ENCODE measurements at places on chromosomes 16 and 17.

DNA sequence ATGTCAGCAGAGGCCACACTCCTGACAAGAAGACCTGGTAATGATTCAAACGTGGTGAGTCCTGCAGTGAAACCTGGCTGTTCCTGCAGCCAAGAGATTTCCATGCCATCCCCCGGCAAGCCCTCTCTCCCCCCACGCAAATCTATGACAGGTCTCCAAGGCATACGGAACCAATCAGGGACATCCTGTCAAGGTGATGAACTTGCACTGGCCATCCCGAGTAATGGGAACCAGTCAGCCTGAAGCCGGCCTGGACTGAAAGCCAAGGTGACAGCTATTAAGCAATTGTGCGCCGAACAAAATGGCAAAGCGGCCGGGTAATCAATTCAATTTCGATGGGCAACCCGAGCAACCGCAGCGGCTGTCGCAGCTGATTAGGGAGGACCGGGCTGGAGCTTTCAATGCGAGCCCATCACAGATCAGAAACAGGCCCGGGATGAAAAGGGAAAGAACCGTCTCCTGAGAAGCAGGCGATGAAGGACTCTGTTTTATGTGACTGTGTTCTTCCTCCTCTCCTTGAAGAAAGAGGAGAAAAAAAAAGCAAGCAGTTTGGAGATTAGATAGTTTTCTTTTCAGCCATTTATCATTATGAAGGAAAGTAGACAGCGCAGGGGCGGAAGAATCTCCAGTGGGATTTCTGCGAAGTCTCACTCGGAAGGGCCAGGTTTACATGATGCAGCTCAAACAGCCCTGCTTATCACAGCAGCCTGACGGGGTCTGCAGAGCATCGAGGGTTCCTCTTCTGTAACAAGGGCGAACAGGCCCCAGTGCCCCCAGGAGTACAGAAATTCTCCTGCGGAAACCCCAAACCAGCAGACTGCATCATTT, 35.2 kb downstream of the TBX4 start:
- DNase-seq = no peak

- no peak for DNase-seq
These were observed 46.6 kb upstream of the ERN1 start for GRCh38 chr17:64176556-64176955.

DNA sequence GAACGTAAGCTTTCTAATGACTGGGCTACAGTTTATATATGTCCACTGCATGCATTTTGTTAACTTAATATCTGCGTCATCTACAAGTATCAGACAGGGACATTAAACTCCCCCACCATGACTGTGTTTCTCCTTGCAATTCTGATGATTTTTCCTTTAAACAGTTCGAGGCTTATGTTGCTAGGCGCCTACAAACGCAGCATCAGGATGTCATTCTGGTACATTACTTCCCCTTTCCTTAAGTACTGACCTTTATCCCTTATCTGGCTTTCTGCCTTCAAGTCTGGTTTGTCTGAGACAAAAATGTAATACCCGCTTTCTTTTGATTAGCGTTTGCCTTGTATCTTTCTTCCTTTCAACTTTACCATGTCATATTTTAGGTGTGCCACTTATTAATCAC, 362.4 kb downstream of the SLC39A11 start:
- DNase-seq = no peak

GRCh38 chr17:34847938-34848337, 113.3 kb downstream of the CCT6B start:
- no peak for DNase-seq

- no peak for DNase-seq
These were observed 22.2 kb downstream of the CFAP52 start for GRCh38 chr17:9598661-9599060.

DNA sequence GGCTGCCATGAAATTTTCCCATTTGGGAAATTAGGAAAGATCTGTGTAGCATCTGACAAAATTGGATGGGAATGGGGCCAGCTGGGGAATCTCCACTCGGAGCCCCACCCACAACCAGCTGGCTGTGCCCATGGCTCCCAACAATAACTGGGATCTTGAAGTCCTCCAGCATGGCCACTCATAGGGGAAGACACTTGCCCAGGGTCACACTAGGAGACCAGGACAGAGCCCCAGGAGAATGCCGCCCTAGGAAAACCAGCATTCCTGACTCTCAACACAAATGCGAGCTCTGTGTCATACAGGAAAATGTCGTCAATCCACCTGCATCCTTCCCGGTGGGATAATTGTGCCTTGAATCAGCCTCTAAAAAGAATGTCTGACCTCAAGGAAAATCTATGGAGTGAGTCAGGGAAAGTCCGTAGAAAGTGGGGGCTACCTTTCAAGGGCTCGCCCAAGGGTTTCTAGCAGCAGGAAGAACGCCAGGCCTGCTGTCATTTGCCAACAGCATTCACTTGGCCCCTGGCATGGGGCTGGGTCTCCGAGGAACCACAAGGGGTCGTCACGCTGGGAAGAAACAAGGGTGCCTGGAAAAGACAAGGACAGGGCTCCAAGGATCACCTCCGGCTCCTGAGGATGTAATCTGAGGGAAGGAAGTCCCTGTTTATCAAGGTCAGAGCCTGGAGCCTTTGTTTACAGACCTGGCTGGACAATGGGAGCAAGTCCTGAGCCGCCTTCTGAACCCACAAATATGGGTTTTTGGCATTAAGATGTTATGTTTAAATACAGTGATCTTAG, 15.9 kb downstream of the CDH5 start:
- no peak for DNase-seq

GRCh38 chr16:54651440-54652195, 279.0 kb upstream of the IRX5 start:
- no peak for DNase-seq

DNA sequence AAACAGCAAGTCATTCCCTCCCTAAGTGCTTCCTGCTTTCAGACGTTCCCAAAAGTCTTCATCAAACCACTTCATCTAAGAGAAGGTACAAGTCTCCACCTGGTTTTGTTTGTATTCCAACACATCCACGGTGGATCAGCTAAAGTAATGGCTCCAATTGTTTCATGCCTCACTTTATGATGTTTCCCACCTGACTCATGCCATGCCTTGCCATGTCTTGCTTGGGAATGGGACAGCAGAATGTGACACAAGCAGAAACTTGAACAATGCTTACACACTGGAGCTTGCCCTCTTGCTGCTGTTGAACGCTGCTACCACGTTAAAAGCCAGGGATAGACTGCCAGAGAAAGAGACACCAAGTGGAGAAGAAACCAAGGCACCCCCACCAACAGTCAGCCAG, 43.8 kb downstream of the MYH10 start:
- no peak for DNase-seq

GRCh38 chr17:69335058-69335457, 8.1 kb upstream of the ABCA5 start:
- DNase-seq = no peak

- DNase-seq = no peak
These were observed 14.7 kb upstream of the MYO15B start for GRCh38 chr17:75572713-75573539.

DNA sequence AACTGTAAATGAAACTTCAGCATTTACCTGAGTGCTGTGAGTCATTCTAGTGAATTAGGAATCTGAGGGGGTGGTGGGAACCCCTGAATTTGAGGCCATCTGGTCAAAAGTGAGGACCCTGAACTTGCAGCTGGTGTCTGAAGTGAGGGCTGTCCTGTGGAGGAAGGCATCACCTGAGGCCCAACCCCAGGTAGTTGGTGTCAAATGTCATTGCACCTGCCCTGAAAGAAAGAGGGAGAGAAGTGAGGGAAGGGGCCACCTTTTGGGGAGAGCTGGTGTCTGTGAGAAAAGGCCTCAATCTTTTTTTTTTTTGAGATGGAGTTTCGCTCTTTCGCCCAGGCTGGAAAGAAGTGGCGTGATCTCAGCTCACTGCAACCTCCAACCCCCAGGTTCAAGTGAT, 12.5 kb upstream of the PRPSAP1 start:
- no peak for DNase-seq

DNA sequence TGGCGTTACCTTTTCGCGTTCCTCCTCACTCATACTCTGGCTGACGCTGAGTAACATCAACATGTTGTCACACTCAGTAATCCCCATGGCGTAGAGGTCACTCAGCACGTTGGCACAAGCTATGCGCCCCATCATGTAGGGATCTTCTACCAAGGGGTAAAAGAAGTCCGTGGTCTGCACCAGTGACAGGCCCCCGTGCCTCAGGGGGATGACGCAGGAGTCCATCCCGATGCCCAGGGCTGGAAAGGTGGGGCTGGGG, 596 bp downstream of the SEPHS2 start:
- DNase-seq = no peak

DNA sequence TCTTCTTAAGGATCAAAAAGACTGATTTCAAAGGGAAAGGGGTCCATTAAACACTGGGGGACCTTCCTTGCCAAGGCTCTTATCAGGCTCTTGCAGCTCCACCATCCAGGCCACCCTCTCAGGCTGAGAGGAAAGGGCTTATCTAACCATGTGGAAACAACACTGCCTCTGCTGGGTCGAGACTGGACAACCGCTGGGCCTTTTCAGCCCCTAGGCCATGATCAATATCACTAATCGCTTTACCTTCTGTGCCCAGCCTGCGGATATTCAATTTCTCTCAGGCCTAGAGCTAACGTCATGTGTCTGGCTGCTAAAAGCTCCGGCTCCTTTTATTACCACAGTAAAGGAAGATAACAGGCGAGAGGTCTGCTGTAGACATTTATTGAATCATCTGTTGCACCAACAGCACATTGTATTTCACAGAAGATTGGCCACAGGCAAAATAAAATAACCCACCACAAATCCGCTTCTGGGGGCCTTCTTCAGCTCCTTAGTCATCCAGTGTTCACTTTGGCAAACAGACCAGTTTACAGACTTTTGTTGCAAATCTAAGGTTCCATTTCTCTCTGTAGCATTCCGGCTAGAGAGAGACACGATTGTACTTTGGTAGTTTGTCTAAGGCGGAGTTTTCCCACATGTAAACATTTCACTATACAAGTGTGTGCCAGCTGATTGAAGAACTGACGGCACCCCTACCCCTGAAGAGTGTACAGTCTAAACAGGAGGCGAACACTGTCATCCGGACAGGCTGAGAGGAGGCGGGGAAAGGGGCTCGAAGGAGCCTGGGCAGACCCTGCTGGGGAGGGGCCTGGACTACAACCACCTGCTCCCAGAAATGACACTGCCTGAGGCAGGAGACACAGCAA, 13.9 kb downstream of the CYB561 start:
- no peak for DNase-seq
